Urinary bladder (tissue), 4 donors: ENCODE measurements at places on chromosomes 7 and 10.

- DNase-seq = peak; percentile 46
Measured at GRCh38 chr10:132987671-132988571, 45.6 kb upstream of the CFAP46 start.

GRCh38 chr10:48568546-48568945, 36.3 kb downstream of the ARHGAP22 start:
- DNase-seq = no peak

DNA sequence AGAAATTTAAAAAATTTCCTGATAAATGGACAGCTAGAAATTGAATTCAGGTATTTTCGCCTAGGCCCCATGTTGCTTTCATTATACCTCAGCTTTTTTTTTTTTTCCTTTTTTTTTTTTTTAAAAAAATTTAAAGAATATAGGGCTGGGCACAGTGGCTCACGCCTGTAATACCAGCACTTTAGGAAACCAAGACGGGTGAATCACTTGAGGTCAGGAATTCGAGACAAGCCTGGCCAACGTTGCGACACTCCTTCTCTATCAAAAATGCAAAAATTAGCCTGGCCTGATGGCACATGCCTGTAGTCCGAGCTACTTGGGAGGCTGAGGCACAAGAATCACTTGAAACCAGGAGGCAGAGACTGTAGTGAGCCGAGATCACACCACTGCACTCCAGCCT, 334.0 kb downstream of the SORCS1 start:
- no peak for DNase-seq

DNA sequence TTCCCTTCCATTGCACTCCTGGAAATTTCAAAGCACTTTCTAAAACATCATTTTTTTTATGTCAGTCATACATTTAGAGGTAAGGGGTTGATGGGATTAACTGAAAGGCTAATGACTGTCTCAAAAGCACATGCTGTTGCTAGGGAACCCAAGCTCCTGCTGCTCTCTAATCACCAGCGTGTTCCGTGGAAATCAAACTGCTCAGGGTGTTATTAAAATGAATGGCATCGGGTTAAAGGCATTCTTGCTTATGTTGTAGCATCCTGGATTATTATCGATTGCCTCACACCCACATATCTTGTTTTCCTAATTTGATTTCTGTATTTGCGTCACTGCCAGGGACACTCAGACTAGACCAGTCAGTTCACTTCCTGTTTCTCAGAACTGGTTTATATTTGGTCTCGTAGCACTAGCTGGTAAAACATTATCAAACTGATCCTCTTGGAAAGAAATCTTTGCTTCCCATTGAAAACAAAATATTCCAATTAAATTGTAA, 216.5 kb upstream of the MKLN1 start:
- no peak for DNase-seq

- no peak for DNase-seq
Measured at GRCh38 chr7:30896783-30897637, 14.6 kb upstream of the AQP1 start.
